Fibroblast of mammary gland (primary cell): ENCODE measurements at places on chromosomes 1 and 21.

- peak; percentile 97 for DNase-seq
These were observed 111.7 kb upstream of the IRF2BP2 start for GRCh38 chr1:234721476-234722269.

DNA sequence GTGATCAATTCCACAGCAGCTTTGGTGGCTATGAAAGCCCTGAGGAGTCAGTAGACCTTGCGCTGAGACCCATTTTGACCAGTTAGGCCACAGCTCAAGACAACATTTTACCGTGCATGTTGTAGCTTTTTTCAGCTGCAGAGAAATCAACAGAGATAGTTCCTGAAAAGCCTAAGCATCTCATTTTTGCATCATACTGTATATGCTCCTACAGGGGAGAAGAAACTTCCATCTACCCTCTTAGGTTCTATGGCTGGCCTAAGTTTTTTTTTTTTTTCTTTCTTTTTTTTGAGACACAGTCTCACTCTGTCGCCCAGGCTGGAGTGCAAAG lies 24.8 kb upstream of the EYA3 start:
- DNase-seq: no peak

- no peak for DNase-seq
These were observed 96.2 kb downstream of the RNF220 start for GRCh38 chr1:44501047-44501890.

- peak; percentile 73 for DNase-seq
These were observed 36.4 kb downstream of the RXRG start for GRCh38 chr1:165408518-165408917.

- no peak for DNase-seq
These were observed 1048.3 kb downstream of the AMY1C start for GRCh38 chr1:104797982-104798381.

DNA sequence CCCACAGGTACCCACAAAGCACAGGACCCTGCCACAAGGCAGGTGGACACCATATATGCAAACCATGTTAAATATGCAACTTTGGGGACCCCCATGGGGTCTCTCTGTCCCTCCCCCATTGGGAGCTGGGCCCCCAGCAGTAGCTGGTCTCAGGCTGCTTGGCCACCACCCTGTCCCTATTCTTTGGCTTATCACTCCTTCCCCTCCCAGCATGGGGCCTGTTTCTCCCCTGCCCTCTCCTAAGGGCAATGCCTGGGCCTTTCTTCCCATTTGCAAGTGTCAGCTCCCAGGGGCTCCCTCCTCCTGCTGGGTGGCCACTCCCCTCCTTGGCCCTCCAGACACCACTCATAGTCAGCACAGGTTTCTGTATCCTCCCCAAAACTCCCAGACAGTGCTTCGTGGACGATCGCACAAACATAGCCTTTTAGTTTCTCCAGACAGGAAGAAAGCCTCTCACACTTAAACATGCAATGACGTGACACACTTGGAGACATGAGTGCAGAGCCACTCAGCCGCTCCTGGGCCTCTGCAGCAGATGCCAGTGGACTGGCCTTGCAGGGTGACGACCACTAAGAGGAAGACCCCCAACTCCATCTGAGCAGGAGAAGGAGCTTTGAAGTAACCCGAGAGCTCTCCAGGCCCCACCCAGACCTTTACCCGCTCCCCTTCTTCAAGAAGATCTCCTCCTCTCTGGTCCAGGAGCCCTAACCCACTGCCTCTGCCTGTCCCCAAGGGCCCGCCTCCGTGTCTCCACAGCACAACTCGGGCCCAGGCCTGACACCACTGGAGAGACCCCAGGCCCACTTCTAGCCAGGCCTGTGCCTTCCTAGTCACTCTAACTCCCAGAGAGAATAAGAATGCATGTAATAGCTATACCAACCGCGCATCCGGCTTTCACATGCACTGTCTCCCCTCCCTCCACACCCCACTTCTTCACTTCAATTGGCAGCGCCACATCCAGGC lies 22.9 kb downstream of the CITED4 start:
- DNase-seq: no peak

DNA sequence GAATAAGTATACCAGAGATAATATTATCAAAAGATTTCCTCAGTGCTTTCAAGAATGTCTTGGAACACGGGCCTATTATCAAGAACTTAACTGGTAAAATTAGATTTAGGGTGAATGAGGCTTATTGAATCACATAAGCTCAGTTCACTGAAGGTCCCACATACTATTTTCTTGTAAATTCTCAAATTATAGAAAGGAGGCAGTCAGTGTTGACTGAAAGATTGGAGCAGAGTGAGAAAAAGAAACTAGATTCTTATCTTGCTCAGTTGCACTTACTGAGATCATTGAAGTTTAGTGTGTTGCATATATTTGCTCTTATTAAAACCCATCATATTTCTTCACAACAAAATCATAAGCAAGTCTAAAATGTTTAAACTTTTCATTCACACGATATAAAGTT lies 3.9 kb upstream of the RGS1 start:
- no peak for DNase-seq

DNA sequence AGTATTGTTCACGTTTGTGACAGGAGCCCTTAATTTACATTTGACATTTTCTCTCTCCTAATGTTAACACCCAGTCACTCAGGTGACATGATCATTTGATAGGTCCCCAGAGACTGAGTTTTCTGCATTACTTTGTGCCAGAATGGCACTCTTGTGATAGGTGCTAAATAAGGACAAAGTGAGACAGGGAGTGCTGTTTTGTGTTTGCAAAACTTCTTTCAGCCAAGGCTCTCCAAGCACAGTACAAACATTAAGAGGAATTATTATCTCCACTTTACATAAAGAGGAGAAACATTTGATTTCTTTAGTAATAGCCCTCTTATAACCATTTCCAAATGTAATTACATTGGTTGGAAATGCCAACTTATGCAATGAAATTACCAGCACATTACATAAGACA lies 355.2 kb downstream of the NTNG1 start:
- no peak for DNase-seq

GRCh38 chr1:3161176-3161840 lies 92.3 kb downstream of the PRDM16 start:
- DNase-seq: no peak

DNA sequence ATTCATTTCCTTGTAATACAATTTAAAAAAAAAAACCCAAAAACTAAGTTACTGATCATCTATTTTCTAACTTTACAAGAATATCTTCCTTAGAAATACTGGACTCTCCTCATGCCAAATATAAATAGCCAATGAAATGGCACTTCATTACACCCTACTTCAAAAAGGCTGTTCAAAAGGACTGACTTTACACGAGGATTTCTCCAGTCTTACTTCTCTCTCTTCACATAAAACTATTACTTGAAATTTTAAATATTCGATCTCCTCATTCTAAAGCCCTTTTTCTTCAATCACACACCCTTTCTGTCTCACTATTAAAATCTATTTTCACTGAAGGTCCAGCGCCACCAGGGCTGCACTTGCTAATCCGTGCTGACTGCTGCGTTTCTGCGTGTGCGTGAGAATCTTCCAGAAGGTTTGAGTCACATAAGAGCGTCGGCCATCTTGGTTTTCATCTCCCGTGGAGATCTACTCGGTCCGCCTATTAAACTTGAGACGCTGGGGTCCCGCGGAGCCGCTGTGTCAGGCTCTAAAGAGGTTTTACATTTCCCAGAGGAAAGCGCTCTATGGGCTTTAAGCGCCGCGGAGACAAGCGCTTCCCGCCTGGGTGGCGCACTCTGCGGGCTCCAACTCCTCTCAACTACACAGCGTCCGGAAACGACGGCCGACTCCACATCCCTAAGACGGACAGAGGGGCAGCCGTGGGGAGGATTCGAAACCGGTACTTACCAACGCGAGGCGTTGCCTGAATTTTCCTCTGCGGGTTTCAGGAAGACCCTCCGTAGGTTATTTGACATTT lies 631 bp downstream of the LRIF1 start:
- peak; percentile 86 for DNase-seq

DNA sequence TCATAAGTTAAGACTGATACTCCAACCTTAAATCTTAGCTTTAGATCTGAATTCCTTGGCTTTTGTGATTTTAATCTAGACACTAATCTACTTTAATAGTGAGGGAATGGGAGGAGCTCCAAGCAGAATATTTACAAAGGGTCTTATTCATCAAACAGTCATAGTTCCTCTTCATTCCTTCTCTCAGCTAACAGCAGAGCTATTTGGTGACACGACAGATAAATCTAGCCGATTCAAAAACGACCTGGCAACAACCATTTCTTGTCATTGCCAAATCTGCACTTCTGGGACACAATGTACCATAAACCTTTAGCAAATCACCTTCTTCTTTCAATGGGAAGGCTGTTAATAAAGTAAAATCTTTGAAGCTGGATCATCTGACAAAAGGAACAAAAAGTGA lies 52.8 kb upstream of the FOXD3 start:
- DNase-seq: peak; percentile 1

DNA sequence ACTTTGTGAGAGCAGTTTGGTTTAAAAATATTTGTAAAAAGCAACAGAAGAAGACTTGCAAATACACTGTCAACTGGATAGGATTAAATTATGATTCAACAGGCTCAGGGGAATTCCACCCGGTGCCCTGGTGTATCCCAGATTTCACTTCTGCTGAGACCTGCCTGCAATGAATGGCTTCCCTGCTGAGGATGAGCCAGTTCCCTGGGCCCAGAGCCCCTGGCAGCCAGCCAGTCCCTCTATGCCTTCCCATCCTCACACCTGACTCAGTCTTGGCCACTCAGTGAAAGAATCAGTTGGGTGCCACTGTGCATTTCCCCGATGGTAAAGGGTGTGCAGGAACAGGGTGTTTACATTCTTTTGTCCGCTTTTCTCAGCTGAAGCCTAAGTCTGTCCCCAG lies 64.4 kb downstream of the KCTD3 start:
- DNase-seq: peak; percentile 48

- DNase-seq: no peak
These were observed 179.4 kb downstream of the TGFB2 start for GRCh38 chr1:218524526-218524925.

GRCh38 chr21:39612233-39613040 lies at the start of gene B3GALT5:
TSS of gene B3GALT5 (plus strand) at chr21:39612940. CDS start at chr21:39660560, 47,620 bp downstream.
- peak; percentile 16 for DNase-seq

DNA sequence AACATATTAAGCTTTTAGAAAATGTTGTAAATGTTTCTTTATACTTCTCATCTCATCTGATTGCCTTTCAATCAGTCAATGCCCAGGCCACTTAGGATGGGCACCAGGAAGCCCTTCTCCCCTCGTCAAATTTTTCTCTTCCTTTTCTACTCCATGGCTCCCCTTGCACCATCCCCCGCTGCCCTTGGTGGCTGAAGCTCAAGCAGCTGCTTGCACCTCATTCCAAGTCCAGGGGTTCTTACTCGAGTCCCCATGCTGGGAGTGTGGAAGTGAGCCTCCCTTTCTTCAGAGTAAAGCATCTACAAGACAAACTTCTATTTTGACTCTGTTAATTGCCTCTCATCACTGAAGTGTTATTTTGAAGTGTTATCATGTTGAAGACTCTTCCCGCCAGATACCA lies 39.7 kb upstream of the KRTAP11-1 start:
- no peak for DNase-seq

DNA sequence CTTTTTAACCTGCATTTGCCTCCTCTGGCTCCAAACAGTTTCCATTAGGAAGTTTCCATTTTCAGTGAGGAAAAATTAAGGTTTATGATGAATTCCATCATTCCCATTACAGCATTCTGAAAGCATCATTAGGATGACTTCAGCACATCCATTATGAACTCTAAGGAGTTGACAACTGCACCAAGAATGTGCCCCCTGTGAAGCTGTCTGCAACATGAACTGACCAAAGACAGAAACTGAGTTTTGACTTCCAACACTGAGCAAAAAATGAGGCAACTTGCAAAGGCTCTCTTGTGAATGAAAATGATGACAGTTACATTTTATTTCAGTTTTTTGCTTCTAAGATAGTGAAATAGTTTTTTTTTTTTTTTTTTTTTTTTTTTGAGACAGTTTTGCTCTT lies 18.3 kb upstream of the KCNE1 start:
- DNase-seq: peak; percentile 82

- DNase-seq: no peak
These were observed 211.0 kb downstream of the PATJ start for GRCh38 chr1:61953076-61953789.

- peak; percentile 98 for DNase-seq
These were observed 55.3 kb downstream of the NME7 start for GRCh38 chr1:169312084-169312954.

DNA sequence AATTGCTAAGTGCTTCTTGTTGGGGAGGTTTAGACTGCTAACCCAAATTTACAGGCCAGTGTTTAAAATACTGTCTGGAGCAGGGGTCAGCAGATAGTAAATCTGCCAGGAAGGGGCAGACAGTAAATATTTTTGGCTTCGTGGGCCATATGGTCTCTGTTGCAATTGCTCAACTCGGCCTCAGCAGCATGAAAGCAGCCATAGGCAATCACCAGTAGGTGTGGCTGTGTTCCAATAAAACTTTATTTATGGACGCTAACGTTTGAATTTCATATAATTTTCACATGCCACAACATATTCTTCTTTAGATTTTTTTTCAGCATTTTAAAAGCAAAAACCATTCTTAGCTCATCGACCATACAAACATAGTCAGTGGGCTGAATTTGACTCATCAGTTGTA lies 172.7 kb downstream of the BRINP2 start:
- peak; percentile 64 for DNase-seq

GRCh38 chr1:30102605-30103004 lies 620.8 kb downstream of the MATN1 start:
- no peak for DNase-seq

GRCh38 chr1:20120796-20121195 lies 1.5 kb upstream of the PLA2G2D start:
- DNase-seq: no peak

DNA sequence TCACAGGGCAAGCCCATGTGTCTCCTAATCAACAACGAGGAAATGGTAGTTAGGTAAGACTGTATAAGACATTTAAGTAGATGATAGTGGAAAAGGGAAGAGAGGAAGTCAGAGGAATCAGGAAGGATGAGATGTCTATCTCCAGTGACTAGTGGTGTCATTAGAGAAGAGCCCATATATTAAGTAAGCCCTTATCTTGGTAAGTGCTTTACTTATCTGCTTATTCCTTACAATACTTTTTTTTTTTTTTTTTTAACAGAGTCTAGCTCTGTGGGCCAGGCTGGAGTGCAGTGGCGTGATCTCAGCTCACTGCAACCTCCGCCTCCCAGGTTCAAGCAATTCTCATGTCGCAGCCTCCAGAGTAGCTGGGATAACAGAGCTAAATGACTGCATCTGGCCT lies 29.5 kb downstream of the RNF11 start:
- DNase-seq: no peak

- DNase-seq: peak; percentile 88
These were observed 141.7 kb upstream of the HOOK1 start for GRCh38 chr1:59672851-59673572.
